ENCODE measurements at places on chromosomes 1 and 21.

- no peak for DNase-seq
Observed at GRCh38 chr1:219330001-219330400, 156.3 kb downstream of the LYPLAL1 start.

DNA sequence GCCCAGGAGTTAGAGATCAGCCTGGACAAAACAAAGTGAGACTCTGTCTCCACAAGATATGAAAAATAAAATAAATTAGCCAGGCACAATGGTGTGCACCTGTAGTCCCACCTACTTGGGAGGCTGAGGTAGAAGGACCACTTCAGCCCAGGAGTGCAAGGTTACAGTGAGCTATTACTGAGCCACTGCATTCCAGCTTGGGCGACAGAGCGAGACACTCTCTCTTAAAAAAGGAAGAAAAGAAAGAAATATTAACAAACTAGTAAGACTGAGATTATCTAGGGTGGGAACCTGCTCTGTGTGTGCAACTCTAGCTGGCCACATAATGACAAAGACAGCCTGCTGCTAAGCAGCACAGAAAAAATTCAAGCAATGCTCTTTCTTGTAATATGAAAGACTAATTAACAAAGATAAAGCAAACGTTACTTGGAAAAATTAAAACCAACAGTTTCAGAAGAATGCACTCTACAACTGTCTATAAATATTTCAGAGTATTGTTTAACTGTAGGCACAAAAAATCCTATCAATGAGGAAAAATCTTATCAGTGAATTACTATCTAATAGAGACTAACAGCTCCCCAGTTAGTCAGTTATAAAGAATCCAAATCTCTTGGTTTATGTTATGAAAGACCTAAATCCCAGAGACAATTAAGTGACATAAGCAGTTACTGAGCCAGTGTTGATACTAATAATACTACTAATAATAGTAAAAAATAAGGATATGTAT, 74.5 kb downstream of the ENAH start:
- DNase-seq: no peak

GRCh38 chr1:217718873-217719272, 87.7 kb downstream of the SPATA17 start:
- peak; percentile 5 for DNase-seq

- peak; percentile 41 for DNase-seq
Observed at GRCh38 chr1:169363046-169363730, 4.4 kb downstream of the NME7 start.

GRCh38 chr1:44848456-44849181, 5.6 kb upstream of the PTCH2 start:
- DNase-seq: no peak

- no peak for DNase-seq
Observed at GRCh38 chr21:14947613-14948160, 117.1 kb downstream of the NRIP1 start.

- DNase-seq: no peak
Observed at GRCh38 chr1:217211486-217211885, 419.4 kb downstream of the GPATCH2 start.

GRCh38 chr1:65942476-65942875, 149.8 kb downstream of the PDE4B start:
- DNase-seq: no peak

GRCh38 chr1:153616144-153616916, at the start of gene S100A14:
Gene S100A14, minus strand, starts transcription at chr1:153616325. Its CDS starts 467 bp downstream, at chr1:153615858.
- no peak for DNase-seq

DNA sequence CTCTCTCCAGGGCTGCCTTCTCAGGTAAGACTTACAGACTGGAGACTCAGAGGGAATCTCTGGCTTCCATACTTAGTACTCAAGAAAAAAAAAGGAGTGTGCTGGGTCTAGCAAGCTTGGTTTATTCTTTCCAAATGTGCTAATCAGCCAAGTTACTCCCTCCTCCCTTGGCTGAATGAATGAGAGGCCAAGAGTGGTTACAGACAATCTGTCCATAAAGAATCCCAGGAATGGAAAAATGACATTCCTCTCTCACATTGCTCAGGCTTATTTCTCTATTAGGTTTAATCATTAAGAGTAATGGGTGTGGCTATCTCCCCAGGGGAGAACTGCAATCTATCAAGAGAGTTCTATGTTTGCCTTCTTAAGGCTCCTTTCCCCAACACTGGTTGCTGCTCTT, 547.3 kb upstream of the PLXNA2 start:
- peak; percentile 25 for DNase-seq

DNA sequence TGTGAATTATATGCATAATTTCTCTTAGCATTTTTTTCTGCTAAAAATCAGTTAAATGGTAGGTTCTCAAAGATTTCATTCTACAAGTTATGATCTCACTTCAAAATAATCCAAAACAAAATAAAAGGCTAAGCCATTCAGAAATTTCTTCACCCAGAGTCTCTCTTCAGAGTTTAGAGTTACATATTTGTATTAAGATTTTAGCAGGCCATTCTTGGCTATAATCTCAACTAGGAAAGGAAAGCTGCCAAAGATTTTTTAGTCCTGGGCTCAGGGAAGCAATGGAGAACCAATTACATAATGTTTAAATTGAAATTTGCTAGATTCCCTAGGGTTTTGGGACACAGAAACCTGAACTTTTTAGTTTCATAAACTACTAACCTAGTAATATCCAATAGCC, 245.0 kb downstream of the USH2A start:
- no peak for DNase-seq

GRCh38 chr1:41848216-41848952, 70.3 kb downstream of the HIVEP3 start:
- no peak for DNase-seq

DNA sequence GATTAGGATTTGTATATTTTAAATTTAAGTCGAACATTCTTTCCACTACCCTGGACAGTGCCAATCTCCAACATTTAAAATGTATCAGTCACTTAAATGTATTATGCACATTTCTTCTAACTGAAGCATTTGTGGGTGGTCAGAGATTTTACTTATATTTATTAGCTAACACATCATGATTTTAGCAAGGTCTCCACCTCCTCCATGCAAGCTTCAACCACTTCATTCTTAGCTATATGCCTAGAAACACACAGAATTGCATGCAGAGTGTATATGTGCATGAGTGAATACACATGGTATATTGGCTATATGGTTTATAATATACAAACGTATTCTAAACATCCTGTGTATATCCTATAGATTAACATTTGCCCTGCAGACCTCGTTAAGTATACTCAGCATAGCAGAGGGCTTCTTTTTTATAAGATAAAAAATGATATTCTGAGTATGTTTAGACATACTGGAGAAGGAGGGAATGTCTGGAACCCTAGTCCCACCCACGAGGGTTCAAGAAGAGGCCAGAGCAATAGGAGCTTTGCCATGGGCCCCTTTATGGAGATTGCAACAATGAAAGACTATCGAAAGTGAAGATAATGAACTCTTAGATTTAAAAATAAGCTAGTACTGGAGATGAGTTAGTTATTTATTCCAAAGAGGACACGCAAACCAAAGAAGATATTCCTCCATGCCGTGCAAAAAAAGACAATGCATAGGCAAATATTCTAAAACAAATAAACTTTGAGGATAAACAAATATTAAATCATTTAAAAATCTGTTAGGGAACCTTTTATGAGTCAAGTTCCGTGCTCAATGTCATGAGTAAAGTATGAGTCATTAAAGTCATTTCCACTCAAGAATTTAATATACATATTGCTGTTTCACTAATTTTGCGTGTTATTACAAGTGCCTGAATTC, 480.4 kb downstream of the SIPA1L2 start:
- DNase-seq: no peak

GRCh38 chr1:240646571-240647240, 34.8 kb upstream of the GREM2 start:
- no peak for DNase-seq

DNA sequence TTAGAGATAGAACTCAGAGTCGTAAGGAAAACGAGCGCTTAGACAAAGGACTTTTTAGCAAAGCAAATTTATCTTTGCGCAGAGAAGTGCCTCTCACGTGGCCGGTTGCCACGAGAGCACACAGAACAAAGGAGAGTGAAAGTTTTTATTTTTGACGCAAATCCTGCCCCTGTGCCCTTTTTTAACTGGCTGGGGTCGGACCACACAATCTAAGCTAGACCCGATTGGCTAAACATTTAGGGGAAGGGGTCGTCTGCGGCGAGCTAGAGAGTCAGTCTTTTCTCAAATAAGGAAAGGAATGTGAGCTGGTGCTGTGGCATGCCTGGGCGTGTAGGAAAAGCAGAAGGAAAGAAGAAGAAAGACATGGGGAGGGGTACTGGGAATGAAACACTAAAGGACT, 2.4 kb downstream of the KRTAP10-2 start:
- DNase-seq: no peak

DNA sequence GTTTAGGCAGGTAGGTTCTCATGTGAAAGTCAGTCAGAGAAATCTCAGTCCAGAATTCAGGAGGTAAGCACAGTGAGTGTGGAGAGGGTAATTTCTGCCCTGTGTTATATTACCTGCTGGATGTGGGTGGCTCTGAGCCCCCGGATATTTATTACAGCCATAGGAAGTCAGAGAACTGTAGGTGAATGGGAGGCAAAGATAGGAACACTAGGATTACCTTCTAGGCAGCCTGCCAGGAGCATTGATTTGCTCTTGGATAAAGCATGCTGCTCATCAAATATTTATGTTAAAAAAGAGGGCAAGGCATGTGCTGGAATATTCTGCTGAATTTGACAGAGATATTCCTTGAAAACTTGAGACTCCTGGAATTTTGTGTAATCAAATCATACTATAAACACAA, 8.5 kb downstream of the GNG12 start:
- DNase-seq: no peak

GRCh38 chr1:91751275-91751674, 134.7 kb downstream of the TGFBR3 start:
- no peak for DNase-seq

- peak; percentile 42 for DNase-seq
Observed at GRCh38 chr1:246748867-246749266, 24.7 kb downstream of the SCCPDH start.

GRCh38 chr1:218553197-218553596, 208.1 kb downstream of the TGFB2 start:
- DNase-seq: no peak

GRCh38 chr1:55368698-55369097, 153.5 kb upstream of the USP24 start:
- no peak for DNase-seq

DNA sequence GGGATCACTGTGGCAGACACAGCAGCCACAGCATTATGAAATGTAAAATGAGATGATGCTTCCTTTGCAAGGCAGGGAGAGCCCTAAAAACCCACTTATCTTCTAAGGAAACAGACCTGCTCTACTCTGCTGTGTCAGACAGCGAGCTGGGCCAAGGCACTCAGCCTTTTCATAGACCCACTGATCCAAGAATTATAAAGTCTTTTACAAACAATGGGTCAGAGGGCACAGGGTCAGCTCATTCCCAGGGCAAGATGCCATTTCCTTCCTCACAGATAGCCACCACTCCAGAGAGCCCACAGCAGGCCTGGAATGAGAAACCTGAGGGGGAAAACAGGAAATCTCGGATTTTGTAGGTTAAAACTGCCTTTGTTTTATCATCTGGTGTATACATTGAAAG, 42.9 kb downstream of the CASQ2 start:
- DNase-seq: no peak

DNA sequence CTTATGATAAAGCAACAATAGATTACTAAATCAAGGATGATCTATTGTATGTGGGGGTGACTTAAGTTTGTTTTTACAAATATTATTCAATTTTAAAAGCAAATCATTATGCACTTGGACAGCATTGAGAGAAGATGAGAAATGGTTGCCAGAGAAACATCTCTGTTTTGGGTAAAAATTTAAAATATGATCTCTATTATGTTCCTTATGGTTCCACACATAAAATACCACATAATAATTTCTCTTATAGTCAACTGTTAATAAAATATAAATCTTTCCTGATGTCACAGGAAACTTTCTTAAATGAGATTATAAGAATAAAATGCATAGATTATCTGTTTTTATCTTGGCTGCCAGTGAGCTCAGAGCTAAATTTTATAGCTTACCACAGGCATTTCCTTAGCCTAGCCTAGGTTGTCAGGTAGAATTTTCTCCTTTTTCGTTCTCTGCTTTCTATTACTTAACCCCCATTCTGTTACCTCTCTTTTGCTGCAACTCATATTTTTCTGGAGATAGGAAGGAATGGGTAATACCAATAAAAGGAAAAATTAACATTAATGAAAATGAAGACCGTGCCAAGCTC, 109.7 kb downstream of the TGFB2 start:
- DNase-seq: peak; percentile 21

- DNase-seq: no peak
Observed at GRCh38 chr1:206513312-206514111, 6.2 kb downstream of the RASSF5 start.

- no peak for DNase-seq
Observed at GRCh38 chr1:54792686-54793282, 8.3 kb downstream of the TTC22 start.

- DNase-seq: no peak
Observed at GRCh38 chr1:44693159-44693558, 18.6 kb downstream of the ARMH1 start.

DNA sequence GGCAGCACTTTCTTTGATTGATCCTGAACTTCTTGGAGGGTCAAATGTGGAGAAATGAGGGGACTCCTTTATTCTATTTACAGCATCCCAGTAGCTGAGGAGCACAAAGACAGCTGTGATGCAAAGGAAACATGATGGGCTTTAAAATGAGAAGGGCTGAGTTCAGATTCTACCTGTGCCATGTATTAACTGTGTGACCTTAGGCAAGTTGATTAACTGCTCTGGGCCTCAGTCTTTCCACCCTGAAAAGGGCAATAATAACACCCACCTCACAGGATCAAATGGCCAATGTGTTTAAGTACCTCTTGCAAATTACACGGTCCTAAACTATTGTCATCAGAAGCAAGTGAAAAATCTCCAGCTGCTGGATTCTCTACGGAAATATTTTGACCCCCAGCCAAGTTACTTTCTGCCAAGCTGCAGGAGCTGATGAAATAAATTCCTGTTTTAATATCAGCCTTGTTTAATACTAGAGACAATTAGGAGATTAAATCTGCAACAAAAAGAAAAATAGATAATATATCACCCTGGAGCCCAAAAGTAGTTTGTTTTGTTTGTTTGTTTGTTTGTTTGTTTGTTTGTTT, 15.7 kb downstream of the TMEM81 start:
- DNase-seq: no peak

DNA sequence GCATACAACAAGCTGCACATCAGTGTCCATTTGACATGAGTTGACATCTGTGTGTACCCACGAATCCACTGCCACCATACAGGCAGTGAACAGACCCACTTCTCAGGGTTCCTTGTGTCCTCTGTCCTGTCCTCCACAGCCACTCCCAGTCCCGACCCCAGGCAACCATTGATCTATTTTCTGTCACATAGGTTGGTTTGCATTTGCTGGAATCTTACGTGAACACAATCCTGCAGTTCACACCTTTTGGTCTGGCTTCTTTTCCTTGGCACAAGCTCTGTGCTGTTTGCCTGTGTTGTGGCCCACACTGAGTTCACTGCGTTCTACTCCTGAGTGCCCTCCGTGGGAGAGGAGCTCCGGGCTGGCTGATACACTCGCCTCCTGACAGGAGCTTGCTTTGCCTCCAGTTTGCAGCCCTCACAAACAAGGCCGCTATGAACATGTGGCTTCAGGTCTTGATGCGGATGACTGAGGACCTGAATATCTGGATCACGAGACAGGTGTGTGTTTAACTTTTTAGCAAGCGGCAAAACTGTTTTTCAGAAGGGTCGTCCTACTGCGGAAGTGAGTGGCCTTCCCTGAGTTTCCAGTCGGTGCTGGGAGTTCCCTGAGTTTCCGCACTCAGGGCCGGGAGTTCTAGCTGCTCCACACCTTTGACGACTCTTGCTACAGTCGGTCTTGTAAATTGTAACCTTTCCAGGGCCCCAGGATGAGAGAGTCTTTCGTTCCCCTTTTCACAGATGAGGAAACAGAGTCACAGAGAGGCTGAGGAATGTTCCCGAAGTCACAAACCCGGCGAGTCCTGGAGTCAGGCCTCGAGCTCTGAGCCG, 13.0 kb upstream of the COL18A1 start:
- no peak for DNase-seq
